Stimulated activated CD4-positive, alpha-beta T cell treated with anti-CD3 and anti-CD28 coated beads, Interleukin-2, amount 100 ng/mL, for 24 hours (primary cell): ENCODE measurements at places on chromosomes 7 and 10.

GRCh38 chr10:102644066-102644645, at the start of gene TRIM8:
Gene TRIM8 (plus strand): TSS chr10:102644479. CDS start chr10:102644618, 139 bp downstream.
- DNase-seq: peak; percentile 67

GRCh38 chr10:98373260-98374040, 41.5 kb downstream of the PYROXD2 start:
- DNase-seq: no peak

- DNase-seq: peak; percentile 68
These were observed 241.5 kb downstream of the PHTF2 start for GRCh38 chr7:78039790-78040776.

GRCh38 chr7:85669225-85669624, 482.4 kb upstream of the SEMA3D start:
- no peak for DNase-seq

GRCh38 chr10:24991298-24991697, 24.7 kb downstream of the ENKUR start:
- DNase-seq: no peak

GRCh38 chr7:157625973-157626742, 289.4 kb downstream of the DNAJB6 start:
- no peak for DNase-seq

GRCh38 chr10:69715156-69715898, 85.3 kb downstream of the FAM241B start:
- DNase-seq: no peak

GRCh38 chr7:70942791-70943190, 189.2 kb upstream of the GALNT17 start:
- no peak for DNase-seq

- DNase-seq: no peak
These were observed 17.5 kb upstream of the NOM1 start for GRCh38 chr7:156932006-156932405.

- DNase-seq: no peak
These were observed 21.5 kb downstream of the ADAMTS14 start for GRCh38 chr10:70693619-70694335.

- no peak for DNase-seq
These were observed 726.4 kb downstream of the KCNMA1 start for GRCh38 chr10:76911184-76911583.

DNA sequence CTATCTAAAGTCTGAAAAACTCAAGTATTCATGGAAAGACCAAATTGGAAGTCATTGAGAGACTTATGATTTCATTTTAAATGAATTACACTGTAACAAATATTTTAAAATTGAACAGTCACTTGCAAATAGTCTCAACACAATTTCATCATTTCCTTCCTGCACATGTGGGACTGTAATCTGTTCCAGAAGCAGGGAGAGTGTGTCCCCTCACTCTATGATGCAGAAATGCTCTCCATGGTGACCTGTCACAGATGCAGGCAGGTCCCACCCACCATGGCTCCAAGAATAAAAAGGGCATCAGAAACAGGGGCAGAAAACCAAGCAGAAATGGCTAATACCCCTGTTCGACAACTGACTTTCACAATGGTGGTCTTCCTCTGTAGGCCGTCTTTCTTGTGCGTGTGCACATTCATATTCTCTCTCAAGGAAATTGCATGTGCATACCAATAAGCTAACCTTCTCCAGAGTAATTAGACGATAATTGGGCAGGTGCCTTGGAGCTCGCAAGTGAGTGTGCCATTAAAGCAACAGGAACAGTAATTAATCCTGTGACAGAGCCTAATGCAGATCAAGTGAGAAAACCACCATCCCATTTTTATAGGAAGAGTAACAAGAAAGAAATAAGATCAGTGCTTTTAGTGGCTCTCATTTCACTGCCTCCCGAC, 170.9 kb downstream of the ZMYND11 start:
- DNase-seq: no peak

- no peak for DNase-seq
These were observed 752 bp upstream of the ABCA13 start for GRCh38 chr7:48170506-48170905.

- DNase-seq: no peak
These were observed 156.6 kb upstream of the PRSS1 start for GRCh38 chr7:142592664-142593063.

DNA sequence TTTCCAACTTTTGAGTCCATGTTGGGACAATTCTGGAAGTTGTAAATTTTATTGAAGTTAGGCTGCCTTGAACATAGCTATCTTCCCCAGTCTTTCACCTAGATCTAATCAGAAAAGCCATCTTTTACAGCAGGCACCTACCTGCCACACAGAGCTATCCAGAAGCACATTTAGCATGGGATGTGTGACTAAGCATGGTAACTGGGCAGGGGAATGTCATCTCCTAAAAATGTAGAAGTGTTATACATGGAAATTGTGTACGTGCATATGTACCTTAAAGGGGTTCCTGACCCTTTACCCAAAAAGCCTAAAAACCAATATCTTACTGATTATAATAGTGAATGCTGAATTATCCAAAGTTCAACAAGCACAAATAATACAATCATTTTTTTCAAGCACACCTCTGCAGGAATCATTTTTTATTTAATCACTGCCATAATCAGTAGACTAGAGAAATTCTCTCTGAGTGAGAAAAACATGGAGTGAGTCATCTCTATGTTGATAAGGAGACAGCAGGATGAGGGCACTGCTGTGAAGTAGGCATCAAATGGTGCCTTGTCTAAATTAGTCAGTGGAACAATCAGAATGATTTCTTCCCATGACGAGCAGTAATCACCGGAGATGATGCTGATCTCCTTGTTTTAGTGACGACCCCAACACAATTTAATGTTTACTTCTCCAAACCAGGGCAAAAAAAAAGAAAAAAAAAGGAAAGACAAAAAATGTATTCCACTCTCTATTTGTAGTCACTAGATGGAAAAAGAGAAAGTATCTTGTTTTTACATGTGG, 75.9 kb downstream of the SORBS1 start:
- no peak for DNase-seq

- no peak for DNase-seq
These were observed 532.3 kb upstream of the GALNT17 start for GRCh38 chr7:70599446-70600190.

- DNase-seq: no peak
These were observed 93.5 kb downstream of the AKAP9 start for GRCh38 chr7:92034116-92034515.
